ENCODE measurements at places on chromosomes 11 and 22.

DNA sequence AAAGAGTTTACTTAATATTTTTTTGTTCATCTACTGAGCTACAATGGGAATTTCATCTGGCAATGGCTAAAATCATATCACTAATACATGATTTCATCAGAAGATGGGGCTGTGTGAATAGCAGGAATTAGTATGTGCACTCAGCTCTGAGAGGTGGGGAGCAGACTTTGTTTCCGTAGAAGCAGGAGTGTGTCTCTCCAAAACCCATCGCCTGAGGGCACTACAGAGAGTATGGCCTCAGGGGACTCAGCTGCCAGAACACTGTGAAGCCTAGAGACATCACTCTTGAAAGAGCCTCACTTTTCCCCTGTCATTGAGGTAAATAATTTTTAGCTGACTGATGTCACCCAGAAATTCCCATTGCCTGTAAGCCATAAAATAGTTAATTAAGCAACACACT lies 261.4 kb upstream of the ISX start:
- peak; percentile 18 for DNase-seq

DNA sequence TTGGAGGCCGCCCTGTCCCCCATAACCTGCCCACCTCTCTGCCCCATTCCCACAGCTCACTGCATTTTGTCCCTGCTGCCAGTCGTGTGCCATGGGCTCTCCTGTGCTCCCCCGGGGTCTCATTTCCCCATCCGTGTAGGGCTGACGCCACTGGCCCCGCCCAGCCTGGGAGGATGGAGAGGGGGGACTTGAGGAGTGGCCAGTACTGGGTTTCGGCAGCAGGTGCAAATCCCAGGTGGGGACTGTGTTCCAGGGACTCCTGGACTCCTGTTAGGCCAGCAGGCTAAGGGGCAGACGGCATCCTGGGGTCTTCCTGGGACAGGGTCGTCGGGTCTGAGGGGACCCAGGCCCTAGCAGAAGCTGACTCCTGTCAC lies 1.2 kb upstream of the MYO7A start:
- DNase-seq = no peak

DNA sequence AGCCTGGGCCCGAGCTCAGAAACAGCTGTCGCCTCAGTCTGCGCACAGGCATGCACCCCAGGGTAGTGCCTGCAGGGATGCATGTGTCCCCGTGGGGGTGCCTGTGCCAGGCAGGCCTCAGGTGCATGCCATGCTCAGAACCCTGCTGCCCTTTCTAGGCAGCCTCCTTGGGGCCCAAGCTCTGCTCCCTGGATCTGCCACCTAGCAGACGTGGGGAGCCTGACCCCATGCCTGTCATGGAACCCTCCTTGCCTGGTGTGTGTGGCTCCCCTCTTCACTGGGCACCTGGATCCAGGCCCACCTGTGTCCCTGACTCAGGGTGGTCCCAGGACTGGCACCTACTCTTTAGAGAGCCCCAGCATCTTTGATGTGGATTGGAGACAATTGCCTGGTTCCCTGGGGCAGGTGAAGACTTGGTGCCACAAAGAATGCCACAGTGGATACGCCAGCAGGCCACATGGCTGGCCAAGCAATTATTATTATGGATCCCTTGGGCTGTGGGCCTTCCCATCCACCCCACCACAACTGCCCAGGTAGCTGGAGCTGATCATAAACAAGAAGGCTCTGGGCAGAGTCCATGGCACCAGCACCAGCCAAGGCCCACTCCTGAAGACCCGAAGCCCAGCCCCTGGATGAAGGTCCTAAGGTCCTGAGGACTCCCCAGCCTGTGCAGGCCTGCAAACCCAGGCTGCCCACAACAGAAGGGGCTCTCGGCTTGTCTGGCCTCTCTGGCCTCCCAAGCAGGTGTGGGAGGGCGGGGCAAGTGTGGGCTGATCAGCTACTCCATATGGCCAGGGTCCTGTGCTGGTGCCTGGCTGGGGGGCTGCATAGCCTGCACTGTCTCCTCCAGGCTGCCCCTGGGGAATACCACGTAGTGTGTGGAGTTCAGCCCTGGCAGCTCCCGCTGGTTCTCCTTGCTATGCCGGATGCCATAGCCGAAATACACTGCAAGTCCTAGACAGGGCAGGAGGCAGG lies 3.8 kb downstream of the SLC7A4 start:
- DNase-seq = no peak

- no peak for DNase-seq
Measured at GRCh38 chr11:113197446-113197845, 116.9 kb upstream of the TTC12 start.

- DNase-seq = no peak
Measured at GRCh38 chr22:17397756-17398547, 28.7 kb downstream of the CECR2 start.

GRCh38 chr11:69003866-69004367 lies 9.1 kb downstream of the MRGPRF start:
- DNase-seq = no peak

DNA sequence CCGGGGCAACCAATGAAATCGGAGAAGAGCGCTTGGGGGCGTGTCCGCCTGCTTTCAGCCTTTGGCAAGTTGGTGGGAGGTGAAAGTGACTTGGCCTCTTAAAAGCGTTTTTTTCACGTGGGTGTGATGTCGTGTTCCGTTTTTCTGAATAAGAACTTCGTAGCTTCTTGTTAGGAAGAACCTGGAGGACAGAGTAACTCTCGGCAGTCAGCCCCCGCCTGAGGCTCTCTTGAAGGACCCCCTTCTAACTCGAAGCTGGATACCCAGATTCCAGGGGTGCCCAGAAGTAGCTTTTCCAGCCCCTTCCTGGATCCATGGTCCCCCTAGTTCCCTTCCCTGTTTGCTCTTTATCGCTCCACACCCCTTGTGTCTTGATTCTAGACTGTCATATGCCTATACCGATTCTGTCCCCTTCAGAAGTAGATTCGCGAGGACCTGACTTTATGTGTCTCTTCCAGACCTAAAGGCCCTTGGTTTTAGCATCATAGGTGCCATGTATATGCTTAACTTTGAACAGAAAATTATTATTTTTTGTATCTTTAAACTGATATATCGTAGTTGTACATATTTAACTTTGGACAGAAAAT lies 915 bp upstream of the OSBP start:
- DNase-seq = no peak

GRCh38 chr11:131917634-131918384 lies 547.4 kb downstream of the NTM start:
- DNase-seq = no peak

GRCh38 chr22:20218326-20218872 lies 49.7 kb downstream of the RTN4R start:
- DNase-seq = no peak

GRCh38 chr11:92276773-92277172 lies 52.2 kb downstream of the FAT3 start:
- peak; percentile 52 for DNase-seq
